ENCODE measurements at places on chromosomes 2 and 18. TPM values are rescaled to one million over a fixed set of nuclear protein-coding genes. Genes with fewer than 3 reads are reported as not detected.

- DNase-seq = no peak
Measured at GRCh38 chr18:7147399-7147798, 29.8 kb upstream of the LAMA1 start.

GRCh38 chr2:174009488-174010223, 44.5 kb upstream of the SP3 start:
- DNase-seq = no peak

DNA sequence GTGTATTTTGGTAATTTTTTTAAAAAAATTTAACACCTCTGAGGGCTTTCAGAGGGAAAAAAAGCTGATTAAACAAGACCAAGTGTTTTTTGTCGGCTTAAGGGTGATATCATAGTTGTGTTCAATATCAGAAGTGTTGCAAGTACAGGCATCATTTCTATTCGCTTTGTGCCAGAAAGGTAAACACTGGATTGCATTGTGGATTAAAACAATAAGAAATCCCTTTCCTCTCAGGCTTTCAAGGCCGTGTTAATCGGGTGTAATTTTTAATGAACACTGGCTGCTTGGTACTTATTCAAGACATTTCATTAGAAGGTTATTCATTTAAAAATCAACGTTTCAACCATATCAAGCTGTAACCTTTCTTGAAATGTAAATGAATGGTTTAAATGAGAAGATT, 18.3 kb downstream of the FIGN start:
- DNase-seq = no peak

GRCh38 chr2:30334762-30335363, 103.5 kb downstream of the LBH start:
- no peak for DNase-seq

- DNase-seq = no peak
Measured at GRCh38 chr2:98294711-98295110, 51.5 kb upstream of the CNGA3 start.

GRCh38 chr2:127611076-127611925, 34.7 kb upstream of the GPR17 start:
- no peak for DNase-seq

DNA sequence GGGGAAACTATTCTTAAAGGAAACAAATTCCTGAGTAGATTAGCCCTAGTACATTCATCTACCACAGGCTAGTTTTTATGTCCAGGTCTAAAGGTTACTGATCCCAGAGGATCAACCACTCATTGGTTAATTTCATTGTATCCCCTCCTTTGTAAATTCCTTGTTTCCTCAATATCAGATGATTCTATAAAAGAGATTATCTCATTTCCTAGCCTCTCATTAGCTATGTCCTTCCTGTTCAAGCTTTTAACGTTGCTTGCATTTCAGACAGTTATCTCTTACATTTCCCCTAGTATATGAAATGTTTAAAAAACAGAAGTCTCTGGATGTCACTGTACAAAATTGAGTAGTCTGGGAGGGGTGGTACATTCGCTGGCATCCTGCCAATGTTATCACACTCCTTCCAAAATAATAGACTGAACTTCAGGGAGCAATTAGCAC, 24.2 kb upstream of the ARMC9 start:
- DNase-seq = no peak

GRCh38 chr18:23752363-23752762, 63.1 kb downstream of the LAMA3 start:
- DNase-seq = no peak

DNA sequence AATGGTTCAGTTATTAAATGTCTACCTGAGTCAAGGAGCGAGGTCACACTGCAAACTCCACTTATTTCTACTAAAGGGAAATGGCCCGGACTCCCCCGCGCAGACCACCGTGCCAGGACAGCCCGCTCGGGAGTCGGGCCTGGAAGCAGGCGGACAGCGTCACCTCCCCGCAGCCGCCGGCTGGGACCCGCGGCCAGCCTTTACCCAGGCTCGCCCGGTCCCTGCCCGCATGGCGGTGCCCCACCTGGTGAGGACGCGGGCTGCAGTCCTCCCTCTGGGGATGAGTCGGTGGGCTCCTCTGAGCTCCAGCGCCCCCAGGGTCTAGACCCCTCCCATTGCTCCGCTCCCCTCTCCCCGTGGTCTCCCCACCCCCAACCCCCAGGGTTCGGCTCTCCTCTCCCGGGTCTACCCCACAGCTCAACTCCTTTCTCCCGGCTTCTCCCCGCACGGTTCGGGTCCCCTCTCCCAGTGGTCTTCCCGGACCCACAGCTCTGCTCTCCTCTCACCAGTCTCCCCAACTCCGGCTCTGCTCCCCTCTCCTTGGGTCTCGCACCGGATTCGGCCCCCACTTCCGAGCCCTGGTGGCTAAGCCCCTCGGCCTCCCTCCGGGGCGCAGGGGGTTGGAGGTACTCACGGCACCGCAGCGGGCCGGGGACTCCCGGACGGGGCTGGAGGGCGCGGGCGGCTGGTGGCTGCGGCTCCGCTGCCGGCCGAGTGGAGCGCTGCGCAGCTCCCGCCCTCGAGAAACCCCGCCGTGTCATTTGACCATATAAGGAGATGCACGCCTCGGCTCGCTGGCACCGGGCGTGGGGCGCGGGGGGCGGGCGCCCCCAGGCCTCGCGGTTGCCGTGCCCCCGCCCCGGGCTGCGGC, at the start of gene FHL2:
FHL2 (minus strand) TSS at position 716 of the 871 bp plus-strand sequence. CDS start 12,535 bp downstream, outside the sequence.
- no peak for DNase-seq

DNA sequence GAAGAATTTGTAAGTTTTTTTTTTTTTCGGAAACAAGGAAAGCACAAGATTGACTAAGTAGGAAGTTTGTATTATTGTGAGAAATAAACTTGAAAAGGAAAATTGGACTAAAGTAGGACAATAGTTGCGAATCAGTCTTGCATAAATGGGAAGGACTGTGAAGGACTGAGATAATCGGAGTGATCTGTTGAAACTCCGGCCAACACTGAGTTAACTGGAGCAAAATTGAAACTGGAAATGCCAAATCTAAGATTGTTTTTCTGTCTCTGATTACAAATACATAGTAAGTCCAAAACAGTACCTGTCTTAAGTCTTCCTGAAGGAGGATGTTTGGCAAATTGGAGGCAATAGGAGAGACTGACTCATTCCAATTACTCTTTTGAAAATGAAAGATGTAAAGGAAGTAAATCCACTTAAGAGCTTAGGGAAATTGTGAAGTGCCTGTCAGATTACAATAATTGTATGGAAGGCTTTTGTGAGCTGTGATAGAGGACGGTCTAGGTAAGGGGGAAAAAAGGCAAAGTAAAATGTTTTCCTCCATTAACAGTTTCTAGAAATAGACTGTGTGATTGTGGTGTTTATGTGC, 204.9 kb upstream of the CYRIA start:
- no peak for DNase-seq

Gene THSD7B
- total RNA-seq = not detected

DNA sequence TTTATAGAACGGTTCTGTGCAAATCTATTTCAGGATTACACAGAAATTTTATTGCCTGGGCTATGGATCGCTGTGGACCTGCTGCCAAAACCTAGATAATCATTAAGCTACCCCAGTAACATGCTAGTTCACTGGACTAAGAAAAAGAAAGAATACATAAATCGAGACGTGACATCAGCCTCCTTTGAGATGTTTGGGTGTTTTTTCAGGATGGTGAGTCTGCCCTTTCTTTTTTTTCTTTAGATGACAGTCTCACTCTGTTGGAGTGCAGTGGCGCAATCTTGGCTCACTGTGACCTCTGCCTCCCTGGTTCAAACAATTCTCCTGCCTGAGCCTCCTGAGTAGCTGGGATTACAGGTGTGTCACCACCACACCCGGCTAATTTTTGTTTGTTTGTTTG, 52.0 kb downstream of the FHOD3 start:
- no peak for DNase-seq

GRCh38 chr2:204150721-204151120, 214.2 kb downstream of the ICOS start:
- DNase-seq = no peak

Gene NAT8
- not detected for total RNA-seq

Gene CENPO
- 39.3 TPM for total RNA-seq

GRCh38 chr2:10091182-10091888, 11.1 kb upstream of the CYS1 start:
- DNase-seq = no peak

DNA sequence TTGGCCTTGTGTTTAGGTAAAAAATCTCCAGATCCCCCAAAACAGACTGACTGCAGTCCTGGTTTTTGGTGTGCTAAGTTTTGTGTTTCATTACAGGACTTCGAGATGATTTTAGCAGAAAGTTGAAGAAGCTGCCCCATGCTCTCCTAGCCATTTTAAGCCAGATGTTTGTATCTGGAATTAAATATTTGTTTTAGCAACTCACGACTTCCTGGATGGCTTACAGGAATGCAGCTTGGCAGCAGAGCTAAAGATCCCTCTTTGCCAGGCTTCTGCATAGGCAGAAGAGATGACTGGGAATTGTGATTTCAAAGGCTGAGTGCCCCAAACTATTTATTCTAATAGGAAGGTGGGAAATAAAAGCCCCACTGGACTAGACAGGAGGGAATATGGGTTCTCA, 31.1 kb downstream of the ONECUT2 start:
- no peak for DNase-seq

Gene EML6
- total RNA-seq = 6.3 TPM

All from Panc1 (cell line).